CD4-positive, alpha-beta T cell treated with Interleukin-15 for 4 hours (primary cell): ENCODE measurements at places on chromosomes 1 and 21.

DNA sequence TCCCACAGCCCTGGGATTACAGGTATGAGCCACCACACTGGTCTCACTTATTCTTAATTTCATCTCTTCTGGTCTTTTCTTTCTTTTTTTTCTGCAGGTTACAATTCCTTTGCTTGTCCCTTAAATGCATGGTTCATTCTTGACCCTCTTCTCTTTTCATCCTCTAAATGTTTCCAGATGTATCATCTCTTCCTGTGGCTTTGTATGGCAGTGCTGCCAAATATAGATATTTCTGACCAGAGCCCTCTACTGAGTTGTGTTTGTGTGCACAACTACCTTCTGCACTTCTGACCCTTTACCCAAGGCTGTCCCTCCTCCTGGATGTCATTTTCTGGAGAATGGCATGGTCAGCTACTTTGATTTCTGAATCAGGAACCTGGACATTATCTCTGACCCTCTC is 32.5 kb downstream of the OLFML3 start:
- DNase-seq, result no peak

- peak; percentile 66 for DNase-seq
Measured at GRCh38 chr1:26597629-26598039, 68.1 kb downstream of the RPS6KA1 start.

- no peak for DNase-seq
Measured at GRCh38 chr1:204977318-204977717, 65.7 kb upstream of the CNTN2 start.

GRCh38 chr1:171173069-171173468 is 12.0 kb upstream of the FMO2 start:
- no peak for DNase-seq

DNA sequence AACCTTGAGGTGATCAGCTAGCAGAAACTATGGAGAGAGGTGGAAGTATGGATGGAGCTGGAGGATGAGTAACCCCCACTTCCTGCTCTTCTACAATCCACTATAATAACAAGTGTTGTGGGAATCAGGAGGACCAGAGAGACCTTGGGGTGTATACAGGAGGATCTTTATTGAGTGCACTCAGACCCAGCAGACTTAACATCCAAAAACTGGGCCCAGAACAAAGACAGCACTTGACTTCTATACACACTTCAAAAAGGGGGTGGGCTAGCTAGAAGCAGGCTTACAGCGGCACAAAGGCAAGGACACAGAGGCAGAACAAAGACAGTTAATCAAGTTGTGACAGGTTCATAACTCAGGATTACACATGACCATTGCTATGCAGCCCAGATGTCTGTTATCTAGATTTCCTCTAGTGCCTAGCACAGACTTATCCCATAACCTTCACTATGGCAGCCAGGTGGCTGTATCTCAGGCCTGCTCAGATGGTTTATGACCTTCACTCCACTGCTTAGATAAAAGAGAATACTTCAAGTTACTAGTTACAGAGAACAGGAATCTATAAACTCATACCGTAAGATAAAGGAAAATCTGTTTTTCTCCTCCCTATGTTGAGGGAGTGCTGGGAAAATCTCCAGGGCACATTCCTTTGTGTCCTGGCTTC is 36.1 kb upstream of the PADI2 start:
- no peak for DNase-seq

GRCh38 chr1:70659891-70660290 is 248.8 kb downstream of the CTH start:
- no peak for DNase-seq

DNA sequence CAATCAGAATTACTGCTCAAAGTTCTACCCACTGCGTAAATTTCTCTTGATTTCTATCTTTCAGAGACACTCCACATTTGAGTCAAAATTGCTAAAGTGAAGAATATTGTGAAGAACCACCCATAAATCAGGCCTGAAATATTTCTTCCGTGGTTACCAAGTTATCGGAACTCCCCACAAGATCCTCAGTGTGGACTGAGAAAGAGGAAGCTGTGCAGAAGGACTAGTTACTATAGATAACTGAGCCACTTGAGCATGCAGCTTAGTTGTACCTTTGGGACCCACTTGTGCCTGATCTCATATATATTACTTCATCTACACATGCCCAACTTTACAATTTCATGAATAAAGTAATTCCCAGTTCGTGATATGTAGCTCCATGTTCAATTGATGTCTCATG is 18.4 kb downstream of the RWDD3 start:
- no peak for DNase-seq

GRCh38 chr1:113872219-113872935 is 865 bp upstream of the PTPN22 start:
- no peak for DNase-seq

GRCh38 chr1:40399984-40400704 is 26.6 kb downstream of the SMAP2 start:
- DNase-seq, result no peak

DNA sequence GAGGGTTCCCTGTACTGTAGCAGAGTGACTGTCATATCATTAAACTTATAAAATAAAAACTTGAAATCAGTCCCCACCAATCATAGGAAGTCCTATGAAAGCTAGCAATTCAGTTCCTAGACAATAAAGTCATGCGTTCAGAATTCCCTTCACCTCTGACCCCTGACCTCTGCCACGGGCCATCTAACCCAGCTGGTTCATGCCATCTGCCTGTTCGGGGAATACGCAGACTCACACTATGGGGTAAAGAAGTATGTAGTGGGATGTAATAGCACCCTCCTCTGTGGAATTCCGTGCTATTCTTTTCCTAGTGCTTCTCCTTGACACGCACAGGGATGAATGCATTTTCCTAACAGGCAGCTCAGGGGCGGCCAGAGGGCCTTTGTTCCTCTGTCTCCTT is 2.1 kb downstream of the GSTM4 start:
- no peak for DNase-seq

- no peak for DNase-seq
Measured at GRCh38 chr1:18142969-18143368, 35.4 kb downstream of the IGSF21 start.

GRCh38 chr1:94865360-94865759 is 45.2 kb downstream of the SLC44A3 start:
- DNase-seq, result no peak
